ENCODE measurements at places on chromosomes 2 and 18.

GRCh38 chr2:23624915-23625314 lies 239.9 kb downstream of the KLHL29 start:
- DNase-seq, result no peak

DNA sequence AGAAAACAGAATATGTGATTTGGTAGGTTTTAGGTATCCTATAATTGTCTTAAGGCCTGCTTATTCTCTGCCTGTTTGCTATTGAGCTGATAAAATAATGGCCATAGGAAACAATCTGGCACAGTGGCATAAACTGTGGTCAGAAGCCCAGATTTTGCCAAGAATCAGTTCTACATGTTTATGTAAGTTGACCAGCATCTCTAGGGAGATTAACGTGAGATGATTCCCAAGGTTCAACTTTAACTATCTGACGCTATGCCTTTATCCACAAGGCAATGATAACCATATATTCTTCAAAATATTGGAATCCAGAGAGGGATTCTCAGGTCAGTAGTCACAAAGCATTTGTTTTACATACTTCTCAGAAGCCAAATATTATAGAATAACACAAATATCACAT lies 25.6 kb downstream of the AP1S3 start:
- DNase-seq, result no peak

DNA sequence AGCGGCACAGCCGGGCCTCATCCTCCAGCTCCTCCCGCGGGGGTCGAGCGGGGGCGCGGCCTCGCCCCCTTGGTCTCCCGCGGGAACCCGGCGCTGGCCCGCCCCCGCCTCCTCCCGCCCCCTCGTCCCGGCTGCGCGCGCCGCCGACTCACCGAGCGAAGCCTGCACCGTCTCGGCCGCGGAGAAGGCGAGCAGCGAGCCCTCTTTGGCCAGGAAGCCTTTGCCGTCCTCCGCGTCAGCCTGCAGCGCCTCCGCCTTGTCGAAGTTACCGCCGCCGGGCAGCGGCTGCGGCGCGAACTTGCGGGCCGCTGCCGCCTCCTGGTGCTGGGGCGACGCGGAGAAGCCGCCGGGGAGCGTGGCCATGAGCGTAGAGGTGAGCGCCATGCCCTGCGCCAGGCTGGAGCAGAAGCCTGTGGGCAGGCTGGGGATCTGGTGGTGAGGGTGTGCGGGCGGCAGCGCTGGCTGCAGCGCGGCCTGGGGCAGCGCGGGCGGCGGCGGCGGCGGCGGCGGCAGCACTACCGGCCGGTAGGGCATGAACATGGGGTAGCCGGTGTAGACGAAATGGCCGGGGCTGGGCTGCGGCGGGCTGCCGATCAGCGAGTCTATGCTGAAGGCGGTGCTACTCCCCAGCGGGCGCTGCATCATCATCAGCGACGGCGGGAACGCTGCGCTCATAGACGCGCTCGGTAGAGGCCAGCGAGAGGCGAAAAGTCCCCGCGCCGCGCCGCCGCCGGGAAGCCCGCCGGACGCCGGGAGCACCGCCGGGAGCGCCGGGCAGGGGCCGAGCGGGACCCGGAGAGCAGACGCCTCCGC lies 683 bp downstream of the GBX2 start:
- peak; percentile 61 for DNase-seq

DNA sequence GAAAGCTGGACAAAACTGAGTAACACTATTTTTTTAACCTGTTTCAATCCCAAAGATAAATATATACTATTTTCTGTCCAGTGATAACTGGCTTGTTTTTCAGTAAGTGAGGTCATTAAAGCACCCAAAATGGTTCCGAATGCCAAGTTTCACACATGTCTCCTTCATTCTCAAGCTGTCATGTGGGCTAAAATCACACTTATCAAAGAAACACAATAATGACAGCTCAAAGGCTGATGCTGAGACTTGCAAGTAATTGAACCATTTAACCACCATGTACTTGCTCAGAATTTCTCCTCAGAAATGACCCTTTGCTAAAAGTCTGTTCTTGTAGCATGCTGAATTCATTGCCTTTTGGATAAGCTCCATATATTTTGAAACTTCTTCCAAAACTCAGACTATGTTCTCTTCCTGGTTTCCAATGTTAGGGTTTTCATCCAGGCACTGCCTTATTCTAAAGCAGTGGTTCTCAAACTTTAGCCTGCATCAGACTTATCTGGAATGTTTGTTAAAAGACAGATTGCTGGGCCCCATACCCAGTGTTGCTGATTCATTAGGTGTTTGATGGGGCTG lies 149.8 kb downstream of the VWC2L start:
- no peak for DNase-seq

DNA sequence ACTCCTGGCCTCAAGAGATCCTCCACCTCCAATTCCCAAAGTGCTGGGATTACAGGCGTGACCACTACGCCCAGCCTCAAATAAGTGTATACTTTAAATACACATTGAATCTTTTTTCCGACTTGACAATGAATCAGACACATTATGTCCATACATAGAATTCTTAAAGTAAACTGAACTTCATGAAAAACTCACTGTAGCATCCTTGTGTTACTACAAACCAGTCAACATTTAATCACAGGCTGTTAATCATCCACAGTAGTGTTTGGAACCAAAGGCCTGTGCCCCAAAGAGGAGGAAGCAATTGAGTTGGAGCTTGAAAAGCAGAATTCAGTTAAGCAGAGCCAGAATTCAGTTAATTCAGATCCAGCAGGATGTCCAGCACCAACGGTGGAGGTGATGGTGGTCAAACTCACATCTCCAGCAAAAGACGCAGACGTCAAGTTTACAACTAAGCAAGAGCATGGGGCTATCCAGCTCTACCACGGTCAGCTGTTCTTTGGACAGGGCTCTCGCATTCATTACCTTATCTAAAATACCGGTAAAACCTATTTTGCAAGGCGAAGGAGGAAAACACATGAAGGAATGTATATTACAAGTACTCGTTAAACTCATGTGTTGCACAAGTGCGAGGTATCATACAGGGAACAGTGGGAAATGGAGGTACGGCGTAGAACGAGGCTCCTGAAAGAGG lies 1.2 kb downstream of the SLC39A6 start:
- peak; percentile 30 for DNase-seq

DNA sequence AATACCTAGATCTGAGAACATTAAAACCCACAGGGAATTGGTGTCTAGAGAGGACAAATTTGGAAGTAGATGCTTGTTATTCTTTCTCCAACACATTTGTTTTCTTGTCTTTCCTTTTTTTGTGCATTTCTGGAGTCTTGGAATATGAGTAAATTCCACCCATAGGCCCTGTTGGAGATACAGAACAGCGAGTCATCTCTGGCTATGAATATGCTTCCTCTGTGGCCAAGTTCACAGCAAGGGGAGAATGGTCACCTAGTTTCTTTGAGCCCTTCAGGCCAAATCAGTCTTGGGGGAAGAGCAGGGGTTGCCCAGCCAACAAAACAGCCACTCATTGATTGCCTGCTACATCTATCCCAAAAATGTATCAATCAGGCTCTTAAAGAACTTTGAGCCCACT lies 31.3 kb downstream of the SP140L start:
- DNase-seq, result peak; percentile 69

DNA sequence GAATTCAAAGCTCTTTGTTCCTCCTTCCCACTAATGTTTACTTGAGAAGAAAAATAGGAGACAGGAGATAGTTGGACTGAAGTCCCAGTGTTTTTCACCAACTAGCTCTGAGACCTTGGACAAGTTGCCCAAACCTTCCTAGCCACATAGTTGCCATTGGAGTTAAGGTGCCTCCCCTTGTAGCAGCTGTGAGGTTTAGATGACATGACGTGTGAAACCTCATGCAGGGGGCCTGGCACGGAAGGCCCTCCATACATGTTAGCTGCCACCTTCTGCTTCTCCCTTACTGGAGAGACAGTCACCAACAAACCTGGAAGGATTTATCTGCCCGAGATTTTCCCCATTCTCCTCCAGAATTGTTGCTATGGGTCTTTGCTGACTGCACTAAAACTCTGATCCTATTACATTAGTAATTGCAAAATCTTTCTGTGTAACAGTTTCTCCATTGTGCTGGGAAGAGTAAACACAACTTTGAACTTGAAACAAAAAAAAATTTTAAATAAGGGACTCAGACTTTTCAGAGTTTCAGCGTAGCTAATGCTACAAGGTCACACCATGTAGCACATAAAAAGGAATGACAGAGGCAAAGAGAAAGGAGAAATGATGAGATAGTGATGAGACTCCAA lies 23.8 kb upstream of the CABYR start:
- DNase-seq, result no peak

- DNase-seq, result no peak
These were observed 1710.2 kb upstream of the SLC39A10 start for GRCh38 chr2:193946806-193947205.

DNA sequence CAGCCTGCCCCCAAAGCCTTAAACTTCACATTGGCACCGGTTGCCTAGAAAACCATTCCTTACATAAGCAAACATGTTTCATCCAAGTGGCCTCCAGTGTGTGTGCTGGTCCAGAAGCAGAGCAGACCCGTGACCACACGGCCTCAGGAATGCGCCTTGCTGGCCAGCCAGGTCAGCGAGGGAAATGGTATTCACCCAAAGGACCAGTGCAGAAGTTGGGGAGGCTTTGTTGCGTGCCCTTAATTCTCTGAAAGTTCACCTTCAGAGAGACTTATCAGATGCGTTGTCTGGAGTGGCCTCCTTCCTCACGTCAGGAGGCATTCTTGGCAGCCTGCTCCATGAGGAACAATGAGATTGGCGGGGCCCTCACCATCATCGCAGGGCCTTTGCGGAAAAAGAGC lies 25.9 kb downstream of the NRP2 start:
- DNase-seq, result peak; percentile 33

DNA sequence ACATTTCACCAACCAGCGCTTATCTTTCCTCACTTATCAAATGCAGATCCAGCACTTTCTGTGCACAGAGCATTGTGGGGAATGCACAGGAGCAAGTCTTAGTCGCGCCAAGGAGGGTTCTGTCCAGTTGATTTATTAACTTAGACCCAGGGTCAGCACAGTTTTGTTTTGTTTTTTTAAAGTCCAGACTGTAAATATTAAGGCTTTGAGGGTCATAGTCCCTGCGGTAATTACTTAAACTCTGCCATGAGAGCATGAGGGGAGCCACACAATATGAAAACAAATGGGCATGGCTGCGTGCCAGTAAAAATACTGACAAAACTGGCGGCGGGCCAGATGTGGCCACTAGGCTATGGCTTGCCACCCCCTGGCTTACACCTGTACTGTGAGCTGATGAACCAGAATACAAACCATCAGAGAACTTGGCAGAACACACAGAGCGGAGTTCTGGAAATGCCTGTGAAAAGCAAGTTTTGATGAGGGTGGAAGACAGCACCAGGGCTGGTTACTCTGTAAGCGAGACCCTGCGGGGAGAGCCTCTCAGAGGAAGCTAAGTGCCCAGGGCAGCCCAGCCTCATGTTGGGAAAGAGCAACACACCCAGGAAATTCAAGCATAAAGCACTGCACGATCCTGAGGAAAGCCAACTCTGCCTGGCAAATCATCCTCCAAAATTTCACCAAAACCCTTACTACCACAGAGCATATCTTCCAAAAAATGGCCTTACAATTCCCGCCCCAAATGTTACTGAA lies 43.6 kb downstream of the L3MBTL4 start:
- no peak for DNase-seq

- no peak for DNase-seq
These were observed 67.0 kb downstream of the ZNF521 start for GRCh38 chr18:25284861-25285550.

DNA sequence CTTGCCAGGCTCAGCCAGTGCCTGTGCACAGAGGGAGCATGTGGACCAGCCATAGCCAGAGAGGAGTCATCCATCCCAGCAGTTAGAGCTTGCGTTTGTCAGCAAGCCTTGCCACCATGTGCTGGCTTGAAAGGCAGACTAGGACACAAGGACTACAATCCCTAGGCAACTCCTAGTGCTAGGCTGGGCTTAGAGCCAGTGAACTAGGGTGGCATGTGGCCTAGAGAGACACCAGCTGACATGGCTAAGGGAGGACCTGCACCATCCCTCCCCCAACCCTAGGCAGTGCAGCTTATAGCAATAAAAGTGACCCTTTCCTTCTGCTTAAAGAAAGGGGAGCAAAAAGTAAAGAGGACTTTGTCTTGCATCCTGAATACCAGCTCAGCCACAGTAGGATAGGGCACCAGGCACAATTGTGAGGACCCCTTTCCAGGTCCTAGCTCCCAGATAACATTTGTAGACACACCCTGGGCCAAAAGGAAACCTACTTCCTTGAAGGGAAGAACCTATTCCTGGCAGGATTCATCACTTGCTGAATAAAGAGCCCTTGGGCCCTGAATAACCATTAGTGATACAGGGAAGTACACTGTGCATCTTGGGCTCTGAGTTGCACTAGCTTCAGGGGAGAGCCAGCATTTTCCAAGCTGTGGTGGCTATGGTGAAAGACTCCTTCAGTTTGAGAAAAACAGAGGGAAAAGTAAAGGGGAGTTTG lies 38.7 kb upstream of the UXS1 start:
- no peak for DNase-seq

DNA sequence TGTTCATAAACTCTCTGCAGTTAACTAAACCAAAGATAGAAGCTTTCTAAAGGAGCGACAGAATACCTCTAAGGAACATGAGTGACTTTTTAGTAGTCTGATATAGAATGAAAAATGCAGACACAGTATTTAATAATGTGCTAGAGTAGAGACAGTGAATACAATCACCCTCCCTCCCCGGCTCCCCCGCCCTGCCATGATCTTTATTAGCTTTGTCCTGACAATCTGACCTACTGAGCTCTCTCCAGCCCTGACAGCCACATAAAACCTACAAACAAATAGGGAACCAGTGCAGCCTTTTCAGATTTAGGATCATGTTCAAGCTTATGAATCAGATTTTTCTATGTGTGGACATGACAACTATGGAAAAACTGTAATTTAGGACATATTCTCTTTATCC lies 777.6 kb upstream of the FANCL start:
- no peak for DNase-seq

GRCh38 chr2:105537920-105538319 lies 139.1 kb upstream of the FHL2 start:
- no peak for DNase-seq

GRCh38 chr2:2901384-2902345 lies 476.0 kb downstream of the EIPR1 start:
- DNase-seq, result no peak

DNA sequence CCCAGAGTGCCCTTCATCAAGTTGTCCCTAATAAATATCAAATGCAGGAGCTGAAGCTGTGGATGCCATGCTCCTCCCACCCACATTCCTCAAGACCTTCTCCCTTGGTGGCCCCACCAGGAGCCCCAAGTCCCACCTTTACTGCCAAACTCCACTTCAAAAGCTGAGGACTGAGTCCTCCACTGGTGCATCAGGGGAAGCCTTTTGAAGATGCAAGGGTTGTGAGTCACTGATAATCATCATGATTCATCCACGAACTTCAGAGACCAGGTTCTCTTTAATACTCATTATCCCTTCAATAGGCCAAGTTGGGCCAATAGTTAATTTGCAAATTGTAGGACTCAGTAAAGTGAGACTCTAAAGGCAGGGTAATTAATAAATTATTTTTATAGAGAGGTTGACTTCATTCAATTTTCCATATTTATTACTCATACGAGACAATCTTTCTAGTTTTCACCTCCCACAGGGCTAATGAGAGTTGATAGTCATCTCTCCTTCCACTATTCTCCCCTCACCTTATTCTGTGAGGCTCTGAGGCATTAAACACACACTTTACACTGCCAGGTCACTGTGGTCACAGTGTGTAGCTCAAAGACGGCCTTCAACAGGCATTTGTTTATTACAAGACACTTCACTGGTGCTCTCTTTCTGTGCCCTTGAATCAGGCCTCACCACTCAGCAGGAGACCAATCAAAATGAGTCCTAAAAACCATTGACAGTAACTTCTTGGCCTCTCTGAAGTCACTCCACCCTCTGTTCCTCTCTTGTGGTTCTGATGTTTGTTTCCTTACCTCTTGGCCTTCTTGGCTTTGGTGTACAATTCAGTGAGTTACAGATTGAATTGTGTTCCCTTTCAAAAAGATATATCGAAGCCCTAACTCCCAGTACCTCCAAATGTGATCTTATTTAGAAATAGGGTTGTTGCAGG lies 99.9 kb downstream of the TRIB2 start:
- peak; percentile 86 for DNase-seq

Measured in ELR (cell line).